ENCODE measurements at places on chromosomes 5 and 9. TPM values are rescaled to one million over a fixed set of nuclear protein-coding genes. Genes with fewer than 3 reads are reported as not detected.

Gene NFIB
- not detected for total RNA-seq

Gene SLC23A1
- total RNA-seq: 0.48 TPM

Gene SLC22A4
- total RNA-seq: not detected

Gene OR1J2
- total RNA-seq: not detected

Gene TMEM174
- total RNA-seq: not detected

Gene GADD45G
- total RNA-seq: 3.0 TPM

Gene TNFSF8
- total RNA-seq: 82.0 TPM

Gene RASEF
- total RNA-seq: 0.07 TPM
